ENCODE measurements at places on chromosomes 4 and X. TPM values are rescaled to one million over a fixed set of nuclear protein-coding genes. Genes with fewer than 3 reads are reported as not detected.

IL1RAPL2 gene
- total RNA-seq = not detected

PNPLA4 gene
- total RNA-seq = 46.6 TPM

GLRA3 gene
- total RNA-seq = not detected

PCYT1B gene
- not detected for total RNA-seq

TKTL1 gene
- total RNA-seq = not detected

DTHD1 gene
- total RNA-seq = not detected

ESX1 gene
- total RNA-seq = not detected

SSX4B gene
- total RNA-seq = not detected

DNA sequence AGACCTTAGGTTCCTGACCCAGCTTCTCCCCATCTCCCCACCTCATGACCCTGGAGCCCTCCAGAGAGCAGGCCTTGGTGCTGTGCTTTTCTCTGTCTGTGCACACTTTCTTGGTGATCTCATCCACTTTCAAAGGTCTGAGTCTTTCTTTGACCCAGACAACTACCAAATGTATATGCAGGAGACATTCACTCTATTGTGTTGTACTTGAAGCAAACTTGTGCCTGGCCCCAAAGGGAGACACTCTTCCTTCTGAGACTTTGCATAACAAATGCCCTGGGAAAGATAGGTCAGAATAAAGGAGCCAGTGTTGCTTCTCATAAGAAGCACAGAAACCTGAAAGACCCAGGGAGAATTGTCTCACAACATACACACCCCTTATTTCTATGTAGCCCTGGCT, 54.3 kb upstream of the TLR2 start:
- no peak for DNase-seq

DNA sequence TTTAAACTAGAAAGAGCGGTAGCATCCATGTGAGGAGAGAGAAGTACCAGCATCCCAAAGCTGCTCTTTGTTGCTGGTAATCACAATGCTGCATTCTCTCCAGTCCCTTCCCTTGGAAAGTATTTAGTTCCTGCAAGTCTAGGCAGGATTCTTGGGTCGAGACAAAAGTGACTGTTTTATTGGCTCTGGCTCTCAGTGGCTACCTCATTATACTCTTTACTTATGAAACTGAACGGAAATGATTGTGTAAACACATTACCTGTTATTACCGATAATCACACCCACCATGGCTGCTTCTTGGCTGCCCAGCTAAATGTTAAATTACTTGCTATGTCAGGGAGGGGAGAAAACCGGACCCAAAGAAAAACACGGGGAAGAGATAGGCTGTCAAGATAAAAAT, 26.2 kb downstream of the ATXN3L start:
- peak; percentile 53 for DNase-seq

DNA sequence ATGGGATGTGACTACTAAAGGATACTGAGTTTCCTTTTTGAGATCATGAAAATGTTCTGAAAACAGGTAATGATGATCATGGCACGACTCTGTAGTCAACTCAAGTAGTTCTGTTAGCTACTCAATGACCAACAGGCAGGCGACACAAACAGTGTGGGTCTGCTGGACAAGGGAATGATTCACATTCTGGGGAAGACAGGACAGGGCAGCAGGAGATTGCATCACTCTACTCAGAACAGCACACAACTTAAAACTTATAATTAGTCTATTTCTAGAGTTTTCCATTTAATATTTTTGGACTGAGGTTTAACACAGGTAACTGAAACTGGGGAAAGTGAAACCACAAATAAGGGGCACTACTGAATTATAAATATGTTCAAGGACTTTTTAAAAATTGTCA, 365.2 kb downstream of the PRDM5 start:
- no peak for DNase-seq

GRCh38 chr4:13659341-13660070, 32.0 kb upstream of the BOD1L1 start:
- DNase-seq = no peak

DNA sequence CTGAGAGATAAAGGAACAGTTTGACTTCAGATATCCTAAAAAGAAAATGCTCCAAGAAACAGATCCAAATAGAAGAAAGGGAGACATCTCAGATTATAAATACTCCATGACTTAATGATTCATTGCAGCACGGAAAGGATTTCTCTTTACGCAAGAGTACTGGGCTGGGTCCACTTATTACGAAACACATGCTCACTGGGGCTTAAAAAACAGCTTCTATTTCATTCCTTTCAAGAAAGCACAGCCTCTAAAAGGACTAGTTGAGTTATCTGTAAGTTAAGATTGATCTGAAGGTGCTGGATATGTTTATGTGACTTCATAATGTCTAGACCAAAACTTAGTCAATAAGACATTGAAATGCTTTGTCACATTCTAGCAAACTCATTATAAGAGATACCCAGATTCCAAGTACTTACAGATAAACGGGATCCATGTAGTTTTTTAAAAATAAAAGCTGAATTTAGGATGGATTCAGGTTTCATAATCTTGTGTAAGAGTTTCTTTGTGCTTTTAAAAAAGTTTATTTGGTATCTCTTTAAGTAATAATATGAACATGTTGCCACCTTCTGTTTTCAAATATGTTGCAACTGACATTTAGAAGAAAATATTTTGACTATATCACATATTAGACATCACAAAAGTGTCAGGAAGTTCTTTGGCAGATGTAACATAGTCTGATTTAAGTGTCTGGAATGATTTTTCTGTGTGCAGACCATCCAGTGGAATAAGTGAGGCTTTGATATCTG, 109.5 kb upstream of the MYOZ2 start:
- DNase-seq = no peak

DNA sequence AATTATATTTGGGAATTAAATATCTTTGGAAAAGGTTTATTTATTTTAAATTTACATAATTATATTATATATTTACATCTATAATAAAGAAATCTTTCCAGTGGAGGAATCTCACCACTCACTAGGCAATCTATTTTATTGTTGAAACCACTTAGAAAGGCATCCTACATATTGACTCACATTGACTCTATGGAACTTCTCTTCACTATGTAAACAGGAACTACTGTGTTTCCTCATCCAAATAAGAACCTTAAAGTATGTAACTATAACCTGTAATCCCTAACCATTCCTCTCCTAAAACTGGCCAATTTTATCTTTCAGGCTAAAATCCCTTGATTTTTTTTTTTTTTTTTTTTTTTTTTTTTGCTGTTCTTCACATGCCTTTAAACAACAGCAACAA, 268.7 kb downstream of the MAPK10 start:
- no peak for DNase-seq

- DNase-seq = no peak
These were observed 1255.7 kb downstream of the ADGRL3 start for GRCh38 chr4:62455871-62456270.

- no peak for DNase-seq
These were observed 144.8 kb downstream of the SPATA18 start for GRCh38 chr4:52195869-52196268.

GRCh38 chr4:100356172-100356571, 161.7 kb downstream of the EMCN start:
- DNase-seq = no peak

DNA sequence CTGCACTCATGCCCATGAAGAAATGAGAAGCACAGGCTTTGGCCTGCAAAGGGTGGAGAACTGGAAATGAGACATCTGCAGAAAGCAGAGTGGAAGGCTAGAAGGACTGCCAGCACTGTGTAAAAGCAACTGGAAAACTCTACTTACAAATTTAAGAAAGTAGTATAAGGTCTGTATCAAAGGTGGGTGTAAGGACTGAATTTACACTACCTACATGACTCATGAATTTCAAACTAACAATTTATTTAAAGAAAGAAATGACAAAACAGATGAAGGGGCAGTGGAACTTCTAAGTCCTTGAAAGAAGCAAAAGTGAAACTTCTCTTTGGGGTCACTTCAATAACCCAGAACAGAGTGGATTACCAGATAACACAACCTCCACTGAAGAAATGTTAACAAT, 71.2 kb downstream of the SLC10A7 start:
- no peak for DNase-seq

- peak; percentile 94 for DNase-seq
These were observed 94.7 kb downstream of the SEL1L3 start for GRCh38 chr4:25767877-25768725.

DNA sequence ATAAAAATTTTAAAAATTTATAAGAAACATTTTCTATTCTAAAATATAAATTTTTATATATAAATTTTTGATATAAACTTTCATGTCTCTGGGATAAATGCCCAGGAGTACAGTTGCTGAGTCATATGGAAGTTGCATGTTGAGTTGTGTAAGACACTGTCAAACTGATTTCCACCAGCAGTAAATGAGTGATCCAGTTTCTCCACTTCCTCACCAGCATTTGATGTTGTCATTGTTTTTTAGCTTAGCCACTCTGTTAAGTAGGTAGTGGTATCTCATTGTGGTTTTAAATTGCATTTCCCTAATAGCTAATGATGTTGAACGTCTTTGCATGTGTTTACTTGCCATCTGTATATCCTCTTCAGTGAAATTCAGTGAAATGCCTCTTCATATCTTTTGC, 66.5 kb downstream of the MAMLD1 start:
- DNase-seq = no peak

DNA sequence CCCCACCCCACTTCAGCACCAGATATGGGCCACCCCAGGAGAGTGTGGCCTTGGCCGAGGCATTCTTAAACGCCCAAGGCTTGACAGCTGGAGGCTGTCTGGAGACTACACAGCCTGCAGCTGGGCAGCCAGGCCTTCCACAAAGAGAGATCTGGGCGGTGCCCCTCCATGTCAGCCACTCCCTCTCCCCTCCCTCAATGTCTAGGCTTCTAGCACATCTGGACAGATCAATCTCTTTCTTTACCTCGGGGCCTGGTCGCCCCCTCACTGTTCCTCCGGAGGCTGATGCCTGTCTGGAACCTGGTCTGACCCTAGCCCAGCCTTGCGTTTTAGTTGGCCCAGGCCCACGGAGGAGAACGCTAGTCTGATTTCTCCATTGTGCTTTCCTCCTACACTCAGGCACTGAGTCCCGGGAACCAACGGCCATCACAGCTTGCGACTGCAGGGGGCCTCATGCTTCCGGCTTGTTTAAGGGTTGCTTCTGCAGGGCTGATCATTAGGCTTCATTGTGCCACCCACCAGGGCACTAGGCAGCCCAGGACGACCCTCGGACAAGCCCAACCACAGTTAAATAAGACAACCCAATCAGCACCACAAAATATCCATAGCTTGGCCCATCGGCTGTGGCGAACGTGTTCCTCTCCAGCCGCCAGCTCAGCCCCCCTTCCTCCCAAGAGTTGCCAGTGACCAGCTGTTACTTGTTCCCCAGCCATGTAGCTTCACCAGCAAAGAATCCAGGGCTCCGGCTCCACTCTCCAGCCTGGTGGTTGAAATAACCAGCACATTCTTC, 200.6 kb downstream of the BCOR start:
- DNase-seq = no peak

GRCh38 chr4:101600287-101600686, 190.2 kb upstream of the BANK1 start:
- DNase-seq = no peak

DNA sequence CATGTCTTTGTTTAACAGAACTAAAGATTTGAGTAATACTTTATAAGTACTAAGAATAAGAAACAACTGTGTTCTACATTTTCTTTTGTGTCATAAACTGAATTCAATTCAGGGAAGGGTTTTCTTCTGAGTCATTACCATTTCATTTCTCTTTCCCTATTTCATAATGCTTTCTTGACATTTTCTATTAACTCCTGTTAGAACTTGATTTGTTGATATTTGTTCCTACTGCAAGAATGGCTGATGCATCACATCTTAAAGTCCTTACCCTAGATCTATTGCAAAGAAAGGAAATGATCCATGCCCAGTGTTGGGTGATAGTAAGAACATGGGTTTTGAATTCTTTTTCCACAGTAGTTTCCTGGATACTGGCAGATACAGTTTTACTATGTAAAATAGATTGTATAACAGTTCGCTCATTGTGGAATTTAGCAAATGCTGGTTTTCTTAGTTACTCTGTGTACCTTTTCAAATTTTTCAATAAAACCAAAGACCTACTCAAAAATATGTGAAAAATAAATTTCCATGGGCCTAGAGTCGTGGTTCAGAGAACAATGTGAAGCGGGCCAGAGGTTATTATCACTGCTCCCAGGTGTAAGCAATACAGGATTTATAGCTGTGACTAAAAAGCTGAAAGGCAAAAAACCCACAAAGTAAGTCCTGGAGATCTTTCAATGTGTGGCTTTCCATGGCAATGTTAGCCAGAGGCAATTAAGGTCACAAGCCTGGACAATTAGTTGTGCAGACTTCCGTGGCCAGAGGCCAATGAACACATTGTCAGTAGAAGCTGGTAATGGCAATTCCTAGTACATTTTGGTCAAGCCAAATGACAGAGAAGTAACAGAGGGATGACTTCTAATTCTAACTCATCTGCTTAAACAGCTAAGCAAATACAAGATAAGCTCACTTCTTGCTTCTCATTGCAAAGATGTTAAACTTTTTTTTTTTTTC, 127.3 kb upstream of the FAT4 start:
- no peak for DNase-seq

- no peak for DNase-seq
These were observed 13.8 kb upstream of the ADAMTS3 start for GRCh38 chr4:72582853-72583252.

GRCh38 chr4:88737307-88737941, 39.8 kb upstream of the NAP1L5 start:
- DNase-seq = peak; percentile 73

DNA sequence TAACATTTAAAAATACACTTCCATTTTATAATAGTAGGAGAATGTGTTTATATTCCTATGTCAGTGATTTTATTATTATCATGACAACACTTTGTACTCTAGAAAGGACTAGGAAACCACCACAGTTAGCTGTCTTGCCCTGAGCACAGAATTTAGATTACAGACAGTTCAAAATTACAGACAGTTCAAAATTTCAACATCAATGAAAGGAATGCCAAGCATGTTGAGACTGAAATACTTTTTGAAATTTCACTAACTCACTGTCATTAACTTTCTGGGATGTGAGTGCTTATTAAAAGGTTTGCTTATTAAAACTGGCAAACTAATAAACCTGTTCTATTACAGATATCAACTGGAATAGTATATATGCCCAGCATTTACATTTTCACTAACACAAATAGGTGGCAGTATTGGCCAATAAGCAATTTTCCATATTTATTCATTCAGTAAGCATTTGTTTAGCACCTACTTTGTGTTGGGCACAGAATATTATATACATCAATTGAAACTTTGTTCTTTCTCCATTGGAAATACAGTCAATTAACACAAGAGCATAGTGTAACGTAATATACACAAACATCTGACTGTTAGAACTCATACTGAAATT, 179.4 kb downstream of the FBXW7 start:
- DNase-seq = no peak

DNA sequence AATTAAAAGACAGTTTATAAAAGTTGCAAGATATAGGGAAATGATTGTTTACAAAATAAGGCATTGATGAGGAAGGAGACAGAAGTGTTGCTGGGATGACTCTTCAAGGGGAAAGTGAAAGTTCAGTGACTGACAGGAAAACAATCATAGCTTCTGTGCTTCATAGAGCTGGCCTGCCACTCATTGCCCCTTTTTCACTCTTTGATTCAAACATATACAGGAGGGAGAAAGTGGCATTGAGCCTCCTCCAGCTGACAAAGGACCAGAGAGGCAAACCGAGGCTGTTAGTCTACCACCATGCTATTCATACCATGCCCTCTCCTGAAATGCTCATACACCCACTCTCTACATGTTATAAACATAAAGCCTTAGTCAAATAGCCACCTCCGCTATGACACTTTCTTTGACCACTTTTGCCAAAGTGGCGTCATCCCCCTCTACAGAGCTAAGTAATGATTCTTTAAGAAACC, 79.2 kb upstream of the ATOH1 start:
- DNase-seq = no peak

GRCh38 chr4:73477176-73477575, 4.4 kb upstream of the AFM start:
- DNase-seq = no peak
